ENCODE measurements at places on chromosomes 7 and 10. TPM values are rescaled to one million over a fixed set of nuclear protein-coding genes. Genes with fewer than 3 reads are reported as not detected.

Gene GRIFIN
- total RNA-seq: not detected

Gene ASB10
- not detected for total RNA-seq

Gene SNX10
- 6.7 TPM for total RNA-seq

Gene CCDC136
- 0.99 TPM for total RNA-seq

Gene ATG9B
- not detected for total RNA-seq

Gene LLCFC1
- total RNA-seq: not detected

Gene HOXA7
- total RNA-seq: 0.26 TPM
